IPS DF 6.9 (cell line): ENCODE measurements at places on chromosomes 4 and X.

GRCh38 chrX:46311581-46312120, 233.6 kb downstream of the ZNF674 start:
- DNase-seq: no peak

- no peak for DNase-seq
Observed at GRCh38 chr4:153468587-153468986, 2.4 kb downstream of the TMEM131L start.

DNA sequence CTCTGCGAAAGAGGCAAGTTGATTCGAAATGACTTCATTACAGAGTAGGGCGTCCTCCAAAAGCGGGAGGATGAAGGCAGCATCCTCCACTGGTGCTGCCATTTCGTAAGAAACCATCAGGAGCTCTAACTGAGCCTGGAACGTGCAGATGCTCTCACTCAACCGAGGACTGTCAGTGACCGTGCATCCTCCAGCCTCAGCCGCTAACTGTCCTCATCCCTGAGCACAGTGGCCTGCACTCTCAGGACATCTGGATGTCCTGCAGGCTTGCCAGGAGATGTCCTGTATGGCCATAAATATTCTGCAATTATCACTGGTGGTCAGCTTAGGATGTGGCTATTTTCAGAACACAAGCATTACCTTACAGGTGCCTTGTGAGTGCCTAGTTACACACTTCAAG, 107.1 kb upstream of the ADRA2C start:
- no peak for DNase-seq

GRCh38 chrX:107674480-107675364, 46.4 kb downstream of the PRPS1 start:
- DNase-seq: no peak

DNA sequence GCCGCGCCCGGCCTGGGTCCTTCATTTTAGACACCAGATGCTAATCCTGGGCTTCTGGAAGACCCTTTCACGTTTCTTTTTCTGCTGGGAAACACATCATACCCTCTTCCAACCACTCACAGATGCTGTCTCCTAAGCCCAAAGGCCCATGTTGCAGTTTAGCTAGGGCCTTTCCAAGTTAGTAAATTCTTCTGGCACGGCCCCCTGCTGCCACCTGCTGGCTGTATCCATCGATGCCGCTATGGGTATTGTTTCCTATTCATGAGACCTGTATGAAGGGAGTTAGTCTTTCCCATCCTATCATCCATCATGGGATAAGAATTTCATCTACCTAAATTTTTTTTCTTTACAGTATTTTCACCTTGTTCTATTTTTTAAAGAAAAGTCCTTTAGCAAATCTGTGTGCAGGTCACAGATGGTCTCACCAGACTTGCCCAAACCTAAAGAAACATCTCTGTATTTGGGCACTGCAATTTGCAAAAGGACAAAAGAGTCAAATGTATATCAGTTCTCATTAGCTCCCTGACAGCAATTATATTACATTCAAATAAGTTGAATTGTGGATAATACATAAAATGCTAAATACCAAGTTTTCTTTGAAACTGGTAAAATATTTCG, 37.8 kb upstream of the SLC9A7 start:
- DNase-seq: no peak

GRCh38 chr4:90621080-90621479, 493.9 kb downstream of the CCSER1 start:
- no peak for DNase-seq

- DNase-seq: no peak
Observed at GRCh38 chrX:112857478-112857878, 16.8 kb upstream of the AMOT start.

DNA sequence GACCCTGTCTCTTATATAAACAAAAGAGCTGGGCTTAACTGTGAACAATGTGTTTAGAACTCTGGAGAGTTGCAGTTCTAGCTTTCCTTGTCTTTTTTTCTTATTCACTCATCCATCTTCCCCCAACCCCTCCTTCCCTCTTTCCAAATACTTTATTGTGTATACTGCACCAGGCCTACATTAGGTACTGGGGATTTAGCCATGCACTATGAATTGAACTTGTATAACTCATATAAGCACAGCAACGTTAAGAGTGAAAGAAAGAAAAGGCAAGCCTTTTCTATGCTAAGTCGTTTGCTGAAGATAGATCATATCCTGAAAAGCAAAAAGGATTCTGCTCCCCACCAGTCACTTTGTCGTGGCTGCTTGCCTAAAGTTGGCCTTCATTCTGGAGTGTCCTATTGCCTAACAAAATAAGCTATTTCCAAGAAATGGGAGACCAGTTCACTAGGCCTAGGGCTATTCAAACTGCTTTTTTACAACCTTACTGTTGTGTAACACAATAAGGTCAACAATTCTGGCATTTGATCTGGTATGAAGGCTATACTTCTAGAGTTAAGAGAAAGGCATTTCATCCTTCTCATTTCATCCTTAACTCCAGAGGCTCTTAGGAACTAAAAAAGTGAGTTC, 32.2 kb downstream of the CCNI start:
- no peak for DNase-seq

DNA sequence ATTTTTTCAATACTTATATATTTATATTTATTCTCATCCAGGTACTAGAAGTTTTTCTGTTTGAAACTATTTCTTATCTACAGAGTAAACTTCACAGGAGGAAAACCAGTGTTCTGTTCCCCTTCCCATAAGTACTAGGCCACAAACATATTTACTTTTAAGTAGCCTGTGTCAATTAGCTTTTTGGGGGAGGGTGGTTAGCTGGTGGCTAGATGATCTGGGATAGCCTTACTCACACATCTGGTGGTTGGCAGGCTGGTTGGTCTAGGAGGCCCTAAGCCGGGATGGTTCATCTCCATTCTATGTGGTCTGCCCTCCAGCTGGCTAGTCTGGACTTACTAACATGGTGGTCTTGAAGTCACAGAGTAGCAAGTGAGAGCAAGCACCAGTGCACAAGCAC, 6.2 kb downstream of the JADE3 start:
- no peak for DNase-seq

- no peak for DNase-seq
Observed at GRCh38 chr4:118810991-118811764, 24.7 kb downstream of the SEC24D start.

DNA sequence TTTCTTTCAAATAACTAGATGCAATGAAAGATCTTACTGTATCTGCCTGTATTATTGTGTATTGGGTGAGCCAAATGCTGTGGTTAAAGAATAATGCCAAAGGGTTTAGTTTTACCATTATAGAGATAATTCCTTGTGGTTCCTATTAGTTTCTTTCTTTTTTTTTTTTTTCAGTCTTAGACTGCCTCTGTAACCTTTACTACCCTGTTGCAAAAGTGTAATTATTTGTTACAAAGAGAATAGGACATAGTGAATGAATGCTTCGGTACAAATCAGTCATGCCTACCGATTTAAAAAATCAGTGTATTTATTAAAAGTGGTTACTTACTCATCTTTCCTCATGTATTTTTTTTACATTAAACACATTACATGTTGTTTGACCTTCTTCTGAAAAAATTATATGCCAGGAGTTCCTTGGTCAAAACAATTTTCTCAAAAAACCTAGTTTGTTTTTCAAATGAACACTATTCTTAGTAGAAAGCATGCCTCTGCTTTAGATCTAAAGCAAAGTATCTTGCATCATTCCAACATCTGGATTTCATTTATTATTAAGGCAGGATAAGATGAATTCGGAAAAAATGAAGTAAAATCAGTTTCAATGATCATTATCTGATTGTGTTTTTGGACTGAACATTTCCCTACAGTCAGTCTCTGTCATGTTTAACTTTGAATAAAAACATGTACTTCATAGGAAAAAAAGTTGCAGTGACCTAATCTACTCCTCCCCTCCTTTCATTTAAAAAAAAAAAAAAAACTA, 21.2 kb upstream of the SYNPO2 start:
- no peak for DNase-seq

GRCh38 chr4:158176776-158177175, 4.0 kb upstream of the GASK1B start:
- DNase-seq: no peak

DNA sequence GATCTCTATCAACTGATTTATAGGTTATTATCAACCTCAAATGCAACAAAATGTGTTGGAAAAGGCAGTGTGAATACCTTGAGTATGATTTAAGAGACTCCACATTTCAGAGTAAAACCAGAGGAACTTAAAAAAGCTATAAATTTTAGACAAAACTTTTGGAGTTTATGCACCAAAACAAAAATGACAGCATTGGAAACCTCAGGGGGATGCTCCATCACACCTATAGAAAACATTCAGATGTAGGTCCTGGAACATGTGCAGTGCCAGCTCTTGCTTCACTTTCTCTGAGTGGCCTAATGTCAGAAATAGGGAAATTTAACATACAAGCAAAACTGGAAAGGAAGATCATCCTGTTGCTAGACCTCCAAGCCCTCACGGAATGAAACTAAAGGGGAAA, 5.8 kb upstream of the VEGFC start:
- DNase-seq: no peak

DNA sequence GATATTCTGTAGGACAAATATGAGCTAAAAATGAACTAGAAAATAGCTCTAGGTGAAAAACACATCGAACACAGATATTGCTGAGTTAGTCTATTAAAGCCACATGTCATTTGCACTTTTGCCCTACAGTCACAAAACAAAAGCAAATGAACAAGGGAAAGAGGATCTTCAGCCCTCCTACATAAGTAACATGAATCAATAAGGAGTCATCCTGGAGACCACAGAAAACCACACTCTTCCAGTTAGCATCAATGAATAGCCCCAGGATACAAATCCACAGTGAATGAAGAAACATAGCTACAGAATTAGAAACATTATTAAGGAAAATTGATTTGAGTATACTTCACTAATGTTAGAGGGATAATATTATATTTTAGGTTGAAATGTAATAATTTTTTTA, 311.4 kb downstream of the MAPK10 start:
- no peak for DNase-seq

DNA sequence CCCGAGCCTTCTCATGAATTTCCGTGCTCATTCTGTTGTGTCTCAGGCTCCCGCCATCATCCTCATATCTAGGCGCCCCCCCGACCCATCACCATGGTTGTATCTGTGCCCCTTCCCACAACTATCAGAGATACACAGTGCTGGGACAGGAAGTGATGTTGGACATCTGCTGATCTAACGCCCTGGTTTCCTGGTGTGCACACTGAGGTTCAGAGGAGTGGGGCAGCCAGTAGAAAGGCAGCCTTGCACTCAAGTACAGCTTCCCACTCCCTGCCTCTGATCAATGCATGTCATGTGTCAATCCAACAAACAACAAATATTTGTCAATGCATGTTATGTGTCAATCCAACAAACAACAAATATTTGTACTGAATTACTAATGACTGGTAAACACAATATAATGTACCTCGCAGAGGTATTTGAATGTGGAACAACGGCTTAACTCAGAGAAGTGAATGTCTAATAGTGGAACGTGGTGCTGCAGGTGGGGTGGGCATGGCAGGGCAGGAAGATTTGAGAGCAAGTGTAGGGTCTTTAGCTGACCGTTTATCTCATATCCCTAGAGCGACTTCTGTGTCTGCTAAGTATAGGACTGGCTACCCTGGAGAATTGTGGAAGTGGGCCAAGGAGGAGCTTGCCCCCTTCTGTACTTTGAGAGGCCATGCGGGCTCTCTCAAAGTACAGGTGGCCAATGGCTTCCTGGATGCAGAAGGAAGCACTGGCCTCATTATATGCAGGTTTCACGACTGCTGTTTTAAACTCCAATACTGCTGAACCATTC, 10.3 kb upstream of the SEL1L3 start:
- DNase-seq: no peak

DNA sequence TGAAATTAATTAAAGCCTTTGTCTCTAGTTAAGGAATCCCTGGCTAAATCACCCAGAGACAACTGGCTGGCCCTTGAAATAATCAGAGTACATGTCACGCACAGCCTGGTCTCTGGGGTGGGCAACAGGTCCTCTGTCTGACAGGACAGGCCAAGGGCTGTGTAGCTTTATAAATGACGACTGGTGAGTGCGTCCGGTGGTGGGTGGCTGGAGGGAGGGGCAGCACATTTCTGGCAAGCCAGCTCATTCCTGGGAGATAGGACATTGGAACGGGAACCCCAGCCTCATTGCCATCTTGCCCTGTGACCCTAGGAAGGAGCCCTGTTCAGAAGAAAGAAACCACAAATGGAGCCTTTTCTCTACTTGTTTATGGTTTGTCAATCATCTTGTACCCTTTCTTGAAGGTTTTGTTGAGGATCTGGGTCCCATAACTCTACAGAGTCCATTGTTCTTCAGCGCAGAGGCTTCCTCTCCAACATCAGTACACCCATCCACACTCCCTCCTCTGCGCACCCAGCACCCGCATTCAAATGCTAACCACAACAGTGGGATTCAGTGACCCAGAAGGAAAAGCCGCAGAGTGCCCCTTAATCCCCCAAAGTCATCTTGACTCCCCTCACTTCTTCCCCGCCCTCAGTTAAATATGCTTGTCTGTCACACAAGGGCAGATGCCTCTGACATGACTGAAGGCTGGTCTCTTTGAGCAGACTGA, 368.1 kb downstream of the UNC5C start:
- DNase-seq: no peak

GRCh38 chr4:40186665-40187014, 10.2 kb upstream of the RHOH start:
- no peak for DNase-seq

GRCh38 chr4:119068529-119068962, 67.1 kb upstream of the MYOZ2 start:
- DNase-seq: no peak

DNA sequence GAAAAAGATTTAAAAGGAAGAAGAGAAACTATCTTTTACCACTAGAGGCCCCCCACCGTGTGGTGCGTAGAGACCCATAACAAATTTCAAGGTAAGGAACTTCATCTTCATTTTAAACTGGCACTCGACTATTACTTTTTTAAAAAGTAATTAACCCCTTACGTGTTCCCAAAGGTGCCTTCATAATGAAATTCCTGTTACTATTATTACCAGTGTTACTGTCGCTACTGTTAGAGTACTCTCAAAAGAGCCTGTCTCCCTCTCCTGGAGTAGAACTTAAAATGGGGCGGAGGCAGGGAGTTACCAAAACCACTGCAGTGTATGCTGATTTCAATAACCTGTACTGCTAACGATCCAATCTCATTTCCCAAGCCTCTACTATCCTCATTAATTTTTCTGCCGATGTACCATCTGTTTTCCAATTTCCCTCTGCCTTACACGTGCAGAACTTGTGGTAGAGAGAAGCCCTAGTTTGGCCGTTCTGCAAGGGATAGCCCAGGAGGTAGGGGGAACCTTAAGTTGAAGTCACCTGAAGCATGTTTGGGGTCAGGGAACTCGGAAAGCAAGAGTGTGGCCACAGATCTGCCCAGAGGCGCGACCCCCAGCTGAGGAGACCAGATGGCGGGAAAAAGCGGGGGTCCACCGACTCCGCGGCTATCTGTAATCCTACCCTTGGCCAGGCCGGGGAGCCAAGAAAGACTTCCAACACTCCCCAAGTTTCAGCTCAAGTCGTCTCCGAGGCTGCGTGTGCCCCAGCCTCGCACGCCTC, 720 bp upstream of the STK26 start:
- no peak for DNase-seq

- no peak for DNase-seq
Observed at GRCh38 chr4:140993370-140993769, 139.9 kb downstream of the RNF150 start.

- no peak for DNase-seq
Observed at GRCh38 chr4:161929956-161930355, 233.8 kb downstream of the FSTL5 start.
